ENCODE measurements at places on chromosomes 11 and 22. TPM values are rescaled to one million over a fixed set of nuclear protein-coding genes. Genes with fewer than 3 reads are reported as not detected.

Gene TMEM191B
- 1.8 TPM for total RNA-seq

Gene PRR33
- not detected for total RNA-seq

DNA sequence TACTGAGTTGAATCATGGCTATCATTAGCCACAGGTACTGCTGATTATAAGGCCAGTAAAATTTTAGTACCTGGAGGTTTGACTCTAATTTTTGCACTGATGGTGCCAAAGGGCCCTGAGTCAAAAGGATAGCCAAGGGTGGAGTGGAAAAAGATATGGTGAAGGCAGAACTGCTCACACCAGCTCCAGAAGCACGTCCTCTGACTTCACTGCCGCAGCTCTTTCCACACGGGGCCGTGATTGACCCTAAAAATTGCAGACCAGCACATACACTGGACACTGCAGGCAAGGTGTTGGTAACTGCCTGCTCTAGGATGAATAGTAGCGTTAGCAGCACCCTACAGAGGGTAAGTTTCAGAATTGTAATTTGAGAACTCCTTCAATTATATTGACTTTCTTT, 25.4 kb upstream of the GRIK4 start:
- peaks cover 28% of the 10 kb centered on the region for H3K36me3 ChIP-seq
- H3K4me3 ChIP-seq: no peak overlapping the region
- H3K27ac ChIP-seq: no peak overlapping the region
- H3K27me3 ChIP-seq: no peaks in the 10 kb centered on the region

GRCh38 chr22:43591380-43591779, 179.6 kb downstream of the MPPED1 start:
- H3K4me3 ChIP-seq: no peak overlapping the region
- no peaks in the 10 kb centered on the region for H3K4me1 ChIP-seq
- H3K36me3 ChIP-seq: no peaks in the 10 kb centered on the region
- DNase-seq: no peak
- peaks cover 26% of the 10 kb centered on the region for H3K27me3 ChIP-seq

DNA sequence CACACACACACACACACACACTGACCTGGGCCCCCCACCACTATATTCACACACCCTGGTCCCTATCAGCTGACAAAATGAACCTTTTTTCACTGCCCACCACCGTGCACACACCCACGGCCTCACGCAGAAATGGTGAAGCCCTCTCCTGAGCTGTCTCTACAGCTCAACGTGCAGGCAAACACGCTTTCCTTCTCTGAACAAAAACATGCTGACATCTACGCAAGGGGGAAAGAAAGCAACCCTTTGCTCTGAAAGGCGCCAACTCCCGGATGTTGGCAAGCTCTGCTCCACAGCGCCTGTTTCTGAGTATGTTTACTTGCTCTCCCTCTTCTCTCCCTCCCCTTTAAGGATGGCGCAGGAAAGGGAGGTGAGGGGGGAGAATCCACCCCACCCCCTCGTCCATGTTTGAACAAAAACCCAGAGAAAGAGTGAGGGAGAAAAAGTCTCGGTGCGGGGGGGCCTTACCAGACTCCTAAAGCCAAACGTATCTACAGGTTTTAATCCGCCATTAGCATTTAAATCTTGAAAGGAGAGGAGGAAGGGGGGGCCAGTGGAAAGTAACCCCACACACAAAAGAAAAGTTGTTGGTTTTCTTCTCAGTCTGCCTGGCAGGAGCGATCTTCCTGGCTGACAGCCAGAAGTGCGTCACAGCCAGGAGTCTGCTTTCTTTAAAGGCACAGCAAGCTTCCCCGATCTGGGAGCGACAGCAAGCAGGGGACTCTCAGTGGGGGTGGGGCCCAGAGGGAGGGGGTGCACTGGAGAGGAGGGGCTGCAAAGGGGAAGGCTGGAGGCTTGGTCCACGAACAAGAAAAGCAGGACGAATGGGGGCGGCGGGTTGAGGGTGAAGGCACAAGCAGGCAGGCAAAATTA, 39.6 kb downstream of the NUMA1 start:
- peak; percentile 95 for DNase-seq
- H3K4me1 ChIP-seq: peaks cover 10% of the 10 kb centered on the region
- H3K36me3 ChIP-seq: peaks cover 4% of the 10 kb centered on the region
- H3K4me3 ChIP-seq: no peak overlapping the region
- no peaks in the 10 kb centered on the region for H3K27me3 ChIP-seq

DNA sequence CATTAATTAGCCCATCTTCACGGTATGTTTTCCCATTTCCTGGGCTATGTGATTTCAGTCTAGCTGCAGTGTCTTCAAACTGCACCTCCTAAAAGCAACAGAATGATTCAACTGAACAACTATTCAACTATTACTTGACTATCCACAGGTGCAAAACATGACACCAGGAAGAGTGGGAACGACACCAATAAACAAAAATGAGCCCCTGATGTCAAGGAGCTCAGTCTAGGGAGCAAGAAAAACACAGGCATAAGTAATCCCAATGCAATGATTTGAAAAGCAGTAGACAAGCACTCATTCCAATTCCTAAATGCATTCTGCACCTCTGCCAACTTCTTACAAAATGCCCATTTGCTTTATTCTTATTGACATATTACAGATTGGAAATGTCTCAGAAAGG, 285.6 kb downstream of the ETS1 start:
- H3K27ac ChIP-seq: no peak overlapping the region
- no peaks in the 10 kb centered on the region for H3K36me3 ChIP-seq
- no peaks in the 10 kb centered on the region for H3K27me3 ChIP-seq
- no peak for DNase-seq
- H3K4me1 ChIP-seq: peaks cover 31% of the 10 kb centered on the region
- no peak overlapping the region for H3K4me3 ChIP-seq

DNA sequence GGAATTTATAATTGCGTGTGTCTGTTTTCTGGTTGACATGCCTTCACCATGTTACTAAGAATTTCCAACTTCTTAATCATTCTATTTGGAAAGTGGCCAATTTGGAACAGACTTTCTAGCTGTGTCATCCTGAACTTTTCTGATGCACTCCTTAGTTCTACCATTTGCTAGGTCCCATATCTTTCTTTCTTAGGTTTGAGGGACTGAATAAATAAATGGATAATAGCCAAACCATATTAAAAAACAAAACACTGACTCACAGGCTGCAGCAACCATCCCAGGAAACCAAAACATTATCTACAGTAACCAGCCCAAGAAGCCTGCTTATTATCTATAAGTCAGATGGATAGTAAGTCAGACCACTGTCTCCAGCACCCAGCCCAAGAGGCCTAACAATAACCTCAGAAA, 57.5 kb upstream of the PLET1 start:
- no peak for DNase-seq
- H3K27ac ChIP-seq: peak overlapping the region; percentile 77
- H3K36me3 ChIP-seq: no peaks in the 10 kb centered on the region
- peaks cover 15% of the 10 kb centered on the region for H3K27me3 ChIP-seq

DNA sequence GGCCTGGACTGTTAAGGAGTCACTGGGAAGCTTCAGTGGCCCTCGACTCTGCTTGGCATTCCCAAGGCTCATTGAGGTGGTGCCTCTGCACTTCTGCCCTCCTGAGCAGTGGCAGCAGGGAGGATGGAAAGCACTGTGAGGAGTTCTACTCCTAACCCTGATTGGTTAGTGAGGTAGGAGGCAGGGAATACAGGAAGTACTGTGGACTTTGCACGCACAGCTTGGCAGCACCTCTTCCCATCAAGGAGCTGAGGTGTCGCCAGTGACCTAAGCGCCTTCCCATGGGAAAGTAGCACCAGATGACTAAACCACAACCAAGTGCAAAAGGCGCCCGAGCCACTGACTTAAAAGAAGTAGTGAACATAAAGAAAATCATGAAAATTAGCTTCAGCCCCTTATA, 152.5 kb upstream of the CADM1 start:
- H3K36me3 ChIP-seq: peaks cover 2% of the 10 kb centered on the region
- no peak overlapping the region for H3K27ac ChIP-seq
- peaks cover 53% of the 10 kb centered on the region for H3K27me3 ChIP-seq
- H3K4me1 ChIP-seq: peaks cover 20% of the 10 kb centered on the region
- H3K4me3 ChIP-seq: no peak overlapping the region

- no peaks in the 10 kb centered on the region for H3K36me3 ChIP-seq
- H3K27me3 ChIP-seq: no peaks in the 10 kb centered on the region
- DNase-seq: no peak
- H3K4me1 ChIP-seq: peaks cover 21% of the 10 kb centered on the region
- H3K27ac ChIP-seq: no peak overlapping the region
Observed at GRCh38 chr11:123469586-123469985, 39.5 kb downstream of the GRAMD1B start.

DNA sequence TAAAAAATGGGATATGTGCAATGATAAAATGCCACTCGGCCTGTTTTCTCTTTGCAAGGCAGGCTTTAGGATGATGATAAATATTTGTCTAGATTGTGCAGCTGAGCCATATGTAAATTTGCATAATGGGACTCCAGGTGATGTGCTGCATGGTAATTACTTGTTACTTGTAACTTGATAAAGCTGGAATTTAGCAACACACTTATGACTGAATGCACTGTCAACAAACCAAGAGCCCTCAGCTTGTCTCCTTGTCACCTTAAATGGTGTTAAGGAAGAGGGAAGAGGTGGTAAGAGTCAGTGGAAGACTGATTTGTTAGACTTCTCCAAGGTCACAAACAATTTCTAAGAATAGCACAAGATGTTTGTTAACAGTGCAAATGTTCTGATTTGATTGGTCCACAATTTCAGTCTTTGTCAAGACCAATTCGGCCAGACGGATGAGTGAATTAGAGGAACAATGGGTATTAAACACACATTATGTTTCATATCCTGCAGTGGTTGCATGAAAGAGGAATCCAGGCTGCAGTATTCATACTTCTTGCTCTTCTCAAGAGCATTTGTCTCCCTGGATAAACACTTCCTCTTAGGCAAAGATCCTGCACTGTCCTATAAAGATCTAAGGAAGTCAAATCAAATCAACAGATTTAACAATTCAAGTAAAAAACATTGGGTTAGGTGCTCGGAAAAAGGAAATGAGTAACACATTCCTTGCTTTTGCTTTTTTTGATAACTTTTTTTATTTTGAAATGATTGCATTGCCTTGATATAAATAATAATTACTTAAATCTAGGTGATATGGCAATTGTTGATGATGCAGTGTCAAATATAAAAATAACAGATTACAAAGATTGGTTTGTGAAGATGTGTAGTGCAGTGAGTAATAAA, 448.3 kb upstream of the DDI1 start:
- H3K4me1 ChIP-seq: peaks cover 19% of the 10 kb centered on the region
- DNase-seq: no peak
- H3K27me3 ChIP-seq: no peaks in the 10 kb centered on the region
- H3K4me3 ChIP-seq: no peak overlapping the region
- H3K36me3 ChIP-seq: no peaks in the 10 kb centered on the region
- H3K27ac ChIP-seq: no peak overlapping the region
